ENCODE measurements at places on chromosomes 7 and 10.

DNA sequence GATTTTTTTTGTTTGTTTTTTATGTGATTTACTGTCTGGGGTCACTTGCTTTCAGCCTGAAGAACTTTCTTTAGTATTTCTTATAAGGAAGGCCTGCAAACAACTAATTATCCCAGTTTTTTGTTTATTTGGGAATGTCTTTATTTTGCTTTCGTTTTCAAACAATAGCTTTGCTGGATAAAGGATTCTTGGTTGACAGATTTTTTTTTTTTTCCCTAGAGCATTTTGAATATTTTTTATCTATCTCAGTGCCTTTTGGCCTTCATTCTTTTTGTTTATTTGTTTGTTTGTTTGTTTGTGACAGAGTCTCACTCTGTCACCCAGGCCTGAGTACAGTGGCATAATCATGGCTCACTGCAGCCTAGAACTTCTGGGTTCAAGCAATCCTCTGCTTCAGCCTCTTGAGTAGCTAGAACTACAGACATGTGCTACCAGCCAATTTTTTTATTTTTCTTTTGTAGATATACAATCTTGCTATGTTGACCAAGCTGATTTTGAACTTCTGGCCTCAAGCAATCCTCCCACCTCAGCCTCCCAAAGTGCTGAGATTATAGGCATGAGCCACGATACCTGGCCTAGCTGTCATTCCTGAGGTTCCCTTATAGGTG lies 46.3 kb upstream of the FZD9 start:
- no peak for DNase-seq

DNA sequence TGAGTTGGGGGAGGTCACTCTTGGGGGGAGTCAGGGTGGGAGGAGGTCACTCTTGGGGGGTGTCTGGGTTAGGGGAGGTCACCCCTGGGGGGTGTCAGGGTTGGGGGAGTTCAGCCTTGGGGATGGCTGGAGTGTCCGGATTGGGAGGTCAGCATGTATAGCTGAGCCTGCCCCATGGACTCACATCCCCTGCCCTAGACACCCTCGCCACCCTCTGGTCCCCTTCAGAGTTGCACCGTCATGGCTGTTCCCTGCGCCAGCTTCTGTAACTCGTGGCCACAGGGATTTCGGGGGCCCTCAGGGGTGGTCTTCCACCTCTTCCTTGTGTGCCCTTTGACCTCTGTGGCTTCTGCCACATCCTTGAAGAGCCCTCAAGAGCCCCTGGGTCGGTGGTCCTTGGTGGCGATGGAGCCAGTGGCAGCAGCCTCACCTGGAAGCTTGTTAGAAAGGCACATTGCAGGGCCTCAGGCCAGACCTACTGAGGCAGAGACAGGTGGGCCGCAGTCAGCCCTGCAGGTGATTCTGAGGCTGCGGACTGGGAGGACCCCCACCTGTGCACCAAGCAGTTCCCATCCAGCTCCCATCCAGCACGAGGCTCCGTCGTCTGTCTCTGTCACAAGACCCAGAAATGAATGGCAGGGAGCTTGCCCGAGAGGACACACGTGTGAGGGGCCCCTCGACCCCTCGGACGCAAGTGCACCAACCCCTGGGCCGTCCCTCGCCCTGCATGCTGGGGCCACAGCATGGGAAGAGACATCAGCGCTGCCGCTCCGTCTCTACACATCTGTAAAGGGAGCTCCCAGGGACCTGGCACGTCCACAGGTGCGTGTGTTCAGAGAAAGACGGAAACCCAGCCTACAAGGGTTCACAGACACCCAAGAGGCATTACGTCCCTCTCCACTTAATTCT lies 44.7 kb upstream of the SUN1 start:
- DNase-seq: no peak

DNA sequence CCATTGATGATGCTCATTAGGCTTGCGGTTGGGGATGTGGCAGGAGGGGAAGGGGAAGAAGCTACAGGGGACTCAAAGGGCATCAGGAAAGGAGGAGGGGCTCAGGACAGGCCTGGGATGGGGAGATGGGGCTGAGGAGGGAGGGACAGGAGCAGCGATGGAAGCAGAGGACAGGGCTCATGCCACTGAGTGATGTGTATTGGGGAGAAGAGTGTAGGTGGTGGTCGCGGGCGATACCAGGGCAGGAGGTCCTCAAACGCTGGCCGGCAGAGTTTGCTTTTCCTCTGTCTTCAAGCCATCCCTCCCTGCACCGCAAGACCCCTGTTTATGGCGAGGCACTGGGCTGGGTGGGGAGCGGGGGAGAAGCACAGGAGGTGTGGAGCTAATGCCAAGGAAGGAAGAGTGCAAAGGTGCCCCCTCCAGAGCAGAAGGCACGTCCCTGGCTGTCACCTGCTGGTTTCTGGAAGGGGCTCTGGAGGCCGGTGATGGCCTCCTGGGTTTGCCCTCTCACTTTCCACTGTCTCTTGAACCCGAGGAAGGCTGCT lies 134.7 kb downstream of the SVIL start:
- DNase-seq: no peak

DNA sequence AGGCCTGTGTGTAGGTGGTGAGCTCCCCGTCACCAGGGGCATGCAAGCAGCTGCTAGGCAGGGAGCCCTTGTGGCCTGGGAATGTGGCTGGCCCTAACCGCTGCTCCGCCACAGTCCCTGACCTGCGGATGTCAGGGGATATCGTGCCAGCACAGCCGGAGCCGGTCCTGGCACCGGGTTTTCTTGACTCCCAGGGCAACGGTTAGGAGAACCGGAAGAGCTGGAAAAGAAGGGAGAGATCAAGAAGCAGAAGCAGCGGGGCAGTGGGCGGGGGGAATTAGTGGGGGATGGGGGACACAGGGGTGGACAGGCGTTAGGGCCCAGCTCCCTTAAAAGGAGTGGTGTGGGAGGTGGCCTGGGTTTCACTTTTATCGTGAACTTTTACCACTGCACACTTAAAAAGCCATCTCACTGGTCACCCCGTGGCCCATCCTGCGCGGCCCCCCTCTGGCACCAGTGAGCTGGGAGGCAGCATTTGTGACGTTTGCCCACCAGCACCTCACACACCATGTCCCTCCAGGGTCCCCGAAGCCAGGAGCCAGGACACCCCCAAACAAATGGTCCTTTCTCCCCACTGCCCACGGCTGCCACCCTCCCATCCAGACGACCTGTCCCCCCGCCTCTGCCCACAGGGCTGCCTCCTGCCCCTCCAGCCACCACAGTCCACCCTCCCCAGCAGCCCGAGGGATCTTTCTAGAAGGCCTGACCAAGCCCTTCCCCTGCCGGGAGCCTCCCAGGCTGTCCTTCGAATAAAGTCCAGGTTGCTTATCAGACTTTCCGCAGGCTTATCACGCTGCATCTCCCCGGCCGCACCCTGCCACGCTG lies 1.8 kb upstream of the MICALL2 start:
- no peak for DNase-seq

DNA sequence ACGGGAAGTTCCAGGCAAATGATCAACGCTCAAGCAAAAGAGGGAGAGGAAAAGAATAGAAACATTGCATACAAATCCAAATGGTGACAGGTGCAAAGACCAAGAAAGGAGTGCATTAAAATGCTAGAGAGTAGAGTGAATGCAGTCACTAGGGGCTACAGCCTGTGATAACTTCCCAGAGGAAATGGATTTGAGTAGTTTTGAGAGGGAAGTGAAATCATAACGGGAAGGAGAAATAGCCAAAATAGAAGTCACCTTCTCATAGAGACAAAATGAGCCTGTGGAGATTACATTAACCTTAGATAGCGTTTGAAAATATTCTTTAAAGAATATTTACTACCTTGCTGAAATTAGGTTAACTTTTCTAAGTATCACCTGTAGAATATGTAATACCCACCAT lies 26.5 kb downstream of the NUP42 start:
- DNase-seq: no peak

GRCh38 chr10:1715821-1716220 lies 21.5 kb downstream of the ADARB2 start:
- no peak for DNase-seq

- no peak for DNase-seq
Measured at GRCh38 chr10:122362621-122363020, 11.9 kb upstream of the PLEKHA1 start.

DNA sequence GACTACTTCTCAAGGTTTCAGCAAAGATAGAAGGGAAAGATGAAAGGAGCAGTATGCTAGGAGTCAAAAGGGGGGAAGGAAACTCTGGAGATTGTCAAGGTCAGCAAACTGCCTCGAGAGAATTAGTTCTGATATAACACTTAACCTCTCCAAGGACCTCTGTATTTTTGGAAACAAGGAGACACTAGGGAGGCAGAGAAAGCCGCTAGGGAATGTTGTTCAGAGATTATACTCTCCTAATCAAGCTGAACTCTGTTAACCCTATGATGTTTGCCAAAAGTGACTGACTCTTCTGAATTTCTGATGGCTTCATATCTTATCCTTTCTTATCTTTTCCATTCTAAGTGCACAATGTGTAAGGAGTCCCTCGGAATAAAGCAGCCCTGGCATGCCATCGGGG lies 27.1 kb downstream of the CREM start:
- DNase-seq: no peak

DNA sequence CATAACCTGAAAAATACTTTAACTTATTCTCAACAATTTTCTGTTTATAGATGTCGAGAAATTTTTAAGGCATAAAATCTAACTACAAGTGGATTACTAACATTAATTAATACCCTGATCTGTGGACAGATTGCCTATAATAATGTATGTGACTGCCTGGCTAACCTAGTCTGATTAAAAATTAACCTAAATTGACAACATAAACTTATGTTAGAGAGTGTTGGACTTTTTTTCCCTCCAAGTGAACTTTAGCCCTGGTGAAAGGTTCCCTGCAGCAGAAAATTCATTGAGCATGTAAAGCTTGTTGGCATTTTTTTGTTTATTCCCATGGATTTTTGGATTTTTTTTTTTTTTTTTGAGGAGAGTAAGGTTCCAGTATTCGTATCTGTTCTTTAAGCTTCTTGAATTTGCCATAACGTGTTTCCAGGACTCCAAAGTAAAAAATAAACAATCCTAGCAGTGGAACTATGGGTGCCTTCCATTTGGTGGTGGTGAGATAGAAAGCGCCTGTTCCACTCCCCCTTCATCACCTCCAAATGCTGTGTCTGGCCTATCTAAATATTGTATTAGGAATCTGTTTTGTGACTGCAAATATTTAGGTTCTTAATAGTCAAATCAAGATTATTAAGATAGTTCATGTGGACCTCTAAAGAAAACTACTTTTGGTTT lies 36.1 kb downstream of the NET1 start:
- no peak for DNase-seq

GRCh38 chr10:8229153-8229552 lies 174.7 kb downstream of the GATA3 start:
- DNase-seq: no peak

GRCh38 chr7:49060743-49061142 lies 136.4 kb downstream of the CDC14C start:
- no peak for DNase-seq

DNA sequence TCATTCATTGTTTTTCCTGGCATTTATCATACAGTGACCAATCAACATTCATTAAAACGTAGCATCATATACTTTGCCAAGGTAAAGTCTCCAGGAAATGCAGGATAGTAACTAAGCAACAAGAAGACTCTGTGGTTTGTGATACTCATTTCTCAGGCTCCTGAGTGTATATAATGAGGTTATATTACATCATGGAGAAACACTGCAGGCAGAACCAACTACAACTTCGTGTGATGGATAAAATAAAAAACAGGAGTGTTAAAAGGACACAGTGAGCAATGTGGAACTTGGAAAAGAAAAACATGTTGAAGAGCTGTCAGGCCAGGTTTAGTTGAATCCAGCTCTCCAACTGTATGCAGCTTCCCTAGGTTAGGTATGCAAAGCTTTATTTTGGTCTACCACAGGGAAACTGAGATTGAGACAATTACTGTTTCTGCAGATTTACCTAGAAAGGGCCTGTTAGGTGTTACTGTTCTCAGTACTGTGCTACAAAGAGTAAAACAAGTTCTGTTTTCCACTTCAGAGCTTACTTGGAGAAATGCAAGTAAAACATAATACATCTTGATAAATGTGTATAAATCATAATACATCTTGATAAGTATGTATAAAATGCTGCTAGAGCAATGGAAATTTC lies 7.8 kb upstream of the CCNY start:
- no peak for DNase-seq

GRCh38 chr7:80848841-80849240 lies 70.0 kb downstream of the SEMA3C start:
- DNase-seq: no peak

DNA sequence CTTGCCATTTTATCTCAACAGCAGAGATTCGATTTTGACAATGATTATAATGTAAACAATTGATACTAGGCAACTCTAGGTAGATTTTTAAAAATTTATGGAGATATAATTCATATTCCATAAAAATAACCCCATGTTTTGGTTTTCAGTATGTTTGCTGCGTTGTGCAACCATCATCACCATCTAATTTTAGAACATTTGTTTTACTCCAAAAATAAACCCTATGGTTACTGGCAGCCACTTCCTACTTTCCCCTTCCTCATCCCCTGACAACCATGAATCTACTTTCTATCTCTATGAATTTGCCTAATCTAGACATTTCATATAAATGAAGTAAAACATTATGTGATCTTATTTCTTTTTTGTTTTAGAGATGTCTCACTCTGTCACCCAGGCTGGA lies 401.9 kb downstream of the THSD7A start:
- no peak for DNase-seq

Data from stimulated activated CD8-positive, alpha-beta memory T cell treated with anti-CD3 and anti-CD28 coated beads, Interleukin-2, amount 100 ng/mL, for 1 hour (primary cell).